ENCODE measurements at places on chromosomes 13 and 19. TPM values are rescaled to one million over a fixed set of nuclear protein-coding genes. Genes with fewer than 3 reads are reported as not detected.

Gene ETFB
- 397 TPM for total RNA-seq

Gene ZNF443
- 2.1 TPM for total RNA-seq

Gene COLGALT1
- 89.9 TPM for total RNA-seq

Gene TNFSF9
- 17.8 TPM for total RNA-seq

Gene CYP2F1
- total RNA-seq = not detected

Gene MCF2L
- total RNA-seq = 13.1 TPM

Gene FFAR2
- not detected for total RNA-seq

Gene POLR2I
- 192 TPM for total RNA-seq

Gene RPL18
- total RNA-seq = 1,978 TPM

Gene PCDH20
- total RNA-seq = 12.7 TPM

Gene CYP4F2
- total RNA-seq = 3.8 TPM

Gene ZNF221
- 1.1 TPM for total RNA-seq

Gene LRRC63
- total RNA-seq = not detected

Gene P2RY11
- total RNA-seq = 0.79 TPM

Gene NCLN
- 35.0 TPM for total RNA-seq

Gene DMKN
- total RNA-seq = 19.6 TPM

Gene NOVA2
- 0.37 TPM for total RNA-seq

Gene ZNF583
- 12.4 TPM for total RNA-seq

Gene GJA3
- total RNA-seq = 0.25 TPM

Gene TMEM150B
- total RNA-seq = not detected

Gene PSG3
- not detected for total RNA-seq

Gene INSR
- total RNA-seq = 3.3 TPM

Gene ZNF837
- 1.9 TPM for total RNA-seq

Gene BEST2
- not detected for total RNA-seq

Gene LRRC8E
- total RNA-seq = 2.6 TPM

Gene GPI
- 387 TPM for total RNA-seq

Gene C13orf46
- total RNA-seq = not detected

Gene PSG11
- not detected for total RNA-seq

Gene CCL25
- not detected for total RNA-seq

Gene RDH8
- total RNA-seq = not detected

Gene KLK14
- not detected for total RNA-seq

Gene ZNF304
- 11.4 TPM for total RNA-seq

Gene PTPRS
- 47.4 TPM for total RNA-seq

Gene TNFSF11
- 0.08 TPM for total RNA-seq

Gene PGLYRP1
- total RNA-seq = not detected

Gene ZNF799
- 1.6 TPM for total RNA-seq

Gene KLF5
- total RNA-seq = 7.2 TPM

Data from H4 (cell line).